ENCODE measurements at places on chromosomes 16 and 17.
A peak's percentile ranks its signal among the peaks of the same experiment; 100 is the strongest.

- DNase-seq: no peak
Measured at GRCh38 chr17:65054602-65055001, 1.9 kb downstream of the GNA13 start.

DNA sequence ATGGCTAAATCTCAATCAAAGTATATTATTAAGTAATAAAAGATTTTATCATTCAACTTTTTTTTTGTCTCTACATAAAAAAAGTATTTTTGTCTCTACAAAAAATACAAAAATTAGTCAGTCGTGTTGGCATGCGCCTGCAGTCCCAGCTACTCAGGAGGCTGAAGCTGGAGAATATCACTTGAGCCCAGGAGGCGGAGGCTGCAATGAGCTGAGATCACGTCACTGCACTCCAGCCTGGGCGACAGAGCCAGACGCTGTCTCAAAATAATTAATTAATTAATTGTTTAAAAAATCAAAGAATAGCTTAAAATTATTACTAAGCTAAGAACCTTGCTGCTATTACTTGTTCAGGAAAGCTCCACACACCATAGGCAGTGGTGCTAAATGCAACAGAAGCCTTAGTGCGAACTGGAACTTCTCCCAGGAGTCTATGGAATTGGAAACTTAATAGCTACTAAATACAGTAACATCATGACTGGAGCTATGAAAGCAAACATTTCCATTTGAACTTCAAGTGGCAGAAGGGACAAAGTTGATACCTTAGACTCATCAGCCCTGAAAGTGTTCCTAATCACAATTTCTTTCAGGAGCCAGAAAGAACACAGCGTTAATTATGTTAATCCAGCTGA is 22.6 kb downstream of the ADCY9 start:
- no peak for DNase-seq

DNA sequence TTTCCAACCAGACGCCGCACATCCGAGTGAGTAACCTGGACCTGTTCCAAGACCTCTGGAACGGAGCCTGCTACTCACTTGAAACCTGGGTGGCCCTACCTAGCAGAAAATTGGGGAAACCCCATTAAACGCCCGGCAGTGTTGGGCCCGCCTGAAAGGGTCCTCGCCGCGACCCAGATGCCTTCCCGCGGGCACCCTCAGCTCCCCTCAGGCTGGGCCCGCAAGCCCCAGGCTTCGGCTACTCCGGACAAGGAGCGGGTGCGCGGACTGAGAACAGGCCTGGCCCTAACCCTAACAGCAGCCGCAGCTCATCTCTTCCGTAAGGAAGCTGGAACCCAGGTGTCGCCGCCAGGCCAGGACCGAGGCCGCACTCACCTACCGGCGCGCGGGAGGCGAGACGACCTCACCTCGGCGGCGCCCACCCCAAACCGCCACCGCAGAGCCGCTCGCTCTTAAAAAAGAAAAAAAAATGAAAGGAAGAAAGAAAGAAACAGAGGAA is 344 bp downstream of the PSME3IP1 start:
- DNase-seq: no peak

DNA sequence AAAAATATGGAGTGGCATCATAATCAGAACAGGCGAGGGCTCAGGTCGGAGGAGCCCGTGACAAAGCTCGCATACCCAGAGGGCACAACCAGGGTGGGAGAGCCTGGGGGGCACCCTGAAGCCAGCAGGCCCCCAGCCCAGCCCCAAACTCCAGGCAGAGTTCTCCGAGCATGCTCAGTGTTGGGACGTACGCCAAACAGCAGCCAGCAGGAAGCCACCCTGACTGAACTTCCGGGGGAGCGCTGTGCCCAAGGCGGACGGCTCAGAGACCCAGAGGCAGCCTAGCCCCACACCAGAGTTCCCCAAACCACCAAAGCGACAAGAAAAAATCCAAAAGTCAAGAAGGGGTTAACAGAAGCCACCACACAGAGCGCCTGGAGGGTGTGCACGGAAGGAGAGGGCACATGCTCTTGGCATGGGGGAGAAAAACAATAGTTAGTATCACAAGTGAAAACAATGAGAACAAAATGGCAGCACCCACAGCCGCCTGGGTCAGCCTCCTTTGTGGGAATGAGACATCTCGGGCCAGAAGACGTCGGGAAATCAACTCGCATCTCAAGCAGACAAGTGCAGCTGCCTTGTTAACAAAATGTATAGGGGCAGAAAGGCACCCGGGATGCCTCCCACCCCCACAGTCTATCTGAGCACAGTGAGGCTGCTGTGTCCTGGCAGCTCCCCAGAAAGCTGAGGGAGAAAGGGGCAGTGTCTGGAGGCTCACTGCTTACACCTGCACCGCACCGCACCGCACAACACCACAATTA is 11.9 kb downstream of the EXOC7 start:
- no peak for DNase-seq

DNA sequence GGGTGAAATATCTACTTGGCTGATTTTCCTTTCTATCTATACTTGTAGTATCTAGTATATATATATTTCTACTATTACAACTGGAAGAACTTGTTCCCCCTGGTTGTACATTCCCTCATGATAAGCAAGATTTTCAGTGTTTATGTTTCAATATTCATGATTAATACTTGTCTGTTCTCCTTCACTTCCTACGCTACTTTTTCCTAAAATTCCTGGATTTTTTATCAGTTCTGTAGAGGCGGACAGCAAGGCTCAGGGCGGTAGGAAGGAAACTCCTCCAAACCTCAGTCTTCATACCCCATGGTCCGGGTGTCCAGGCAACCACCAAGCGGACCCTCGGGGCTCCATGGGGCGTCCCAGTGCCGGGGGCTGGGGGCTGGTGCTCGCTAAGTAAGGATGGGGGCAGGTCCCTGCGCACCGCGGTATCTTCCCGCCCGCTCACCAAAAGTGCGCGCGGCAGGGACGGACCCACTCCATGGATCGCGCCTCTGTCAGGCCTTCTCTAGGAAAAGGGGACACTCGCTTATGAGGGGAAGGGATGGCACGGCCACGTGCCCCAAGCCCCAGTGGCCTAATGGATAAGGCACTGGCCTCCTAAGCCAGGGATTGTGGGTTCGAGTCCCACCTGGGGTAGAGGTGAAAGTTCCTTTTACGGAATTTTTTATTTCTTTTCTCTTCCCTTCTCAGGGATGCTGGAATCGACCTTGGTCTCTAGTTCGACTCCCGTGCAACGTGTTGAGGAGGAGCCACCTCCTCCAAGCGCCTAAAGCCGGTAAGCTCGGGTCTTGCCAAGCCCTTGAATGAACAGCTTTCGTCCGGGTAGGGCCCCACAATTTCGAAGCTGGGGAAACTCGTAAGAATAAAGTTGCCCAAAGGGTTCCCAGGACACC is 13.2 kb downstream of the ATP5PD start:
- DNase-seq: peak; percentile 69

DNA sequence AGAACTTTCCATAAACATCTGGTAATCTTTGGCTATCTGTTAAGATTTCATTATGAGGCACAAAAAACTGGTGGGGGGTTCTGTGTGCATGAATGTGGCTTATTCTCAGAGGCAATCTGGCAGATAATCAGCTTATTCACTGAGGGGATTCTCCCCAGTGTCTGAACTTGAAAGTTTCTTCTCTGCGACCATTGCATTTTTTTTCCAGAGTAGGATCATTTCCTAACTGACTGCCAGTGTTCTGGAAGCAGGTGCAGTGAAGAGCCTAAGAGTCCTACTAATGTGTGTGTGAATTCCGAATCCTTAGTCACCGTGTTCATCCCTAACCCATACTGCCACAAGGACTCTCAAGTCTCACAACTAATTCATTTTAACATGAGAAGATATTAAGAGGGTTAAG is 64.9 kb upstream of the LRRC37A3 start:
- no peak for DNase-seq

DNA sequence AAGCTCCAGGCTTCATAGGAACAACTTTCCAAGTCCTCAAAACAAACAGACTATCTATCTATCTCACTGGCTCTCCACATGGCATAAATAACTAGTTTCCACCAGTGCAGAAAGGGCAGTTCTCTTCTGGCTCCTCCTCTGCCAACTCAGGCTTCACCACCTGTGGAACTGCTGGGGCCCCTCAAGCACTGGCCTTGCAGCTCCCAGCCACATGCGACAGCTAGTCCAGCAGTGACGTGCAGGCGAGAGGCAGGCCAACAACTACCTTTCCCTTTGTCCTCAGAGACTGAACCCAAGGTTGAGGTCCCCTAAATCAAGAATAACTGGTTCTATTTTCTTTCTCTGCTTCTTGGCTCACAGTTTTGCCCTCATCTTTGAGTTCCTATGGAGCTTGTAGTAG is 137.6 kb downstream of the AATF start:
- DNase-seq: no peak

GRCh38 chr16:50040710-50041109 is 15.7 kb downstream of the CNEP1R1 start:
- no peak for DNase-seq

DNA sequence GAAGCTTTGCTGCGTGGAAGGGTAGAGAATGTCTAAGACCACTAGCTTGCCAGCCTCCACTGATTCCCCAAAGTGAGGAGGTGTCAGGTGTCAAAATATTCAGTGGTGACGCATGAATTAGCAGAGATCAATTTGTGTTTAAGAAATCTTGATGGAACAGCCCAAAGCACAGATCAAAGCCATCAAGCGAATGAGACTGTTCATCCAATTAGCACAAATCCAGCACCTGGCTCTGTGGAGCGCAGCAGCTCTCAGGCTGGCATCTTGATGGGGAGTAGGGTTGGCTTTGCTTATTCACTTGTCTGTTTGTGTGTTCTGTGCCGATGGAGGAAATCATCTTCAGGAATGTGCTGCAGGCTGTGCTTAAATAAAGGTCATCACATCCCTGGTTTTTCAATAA is 456.8 kb upstream of the CCL2 start:
- DNase-seq: no peak

DNA sequence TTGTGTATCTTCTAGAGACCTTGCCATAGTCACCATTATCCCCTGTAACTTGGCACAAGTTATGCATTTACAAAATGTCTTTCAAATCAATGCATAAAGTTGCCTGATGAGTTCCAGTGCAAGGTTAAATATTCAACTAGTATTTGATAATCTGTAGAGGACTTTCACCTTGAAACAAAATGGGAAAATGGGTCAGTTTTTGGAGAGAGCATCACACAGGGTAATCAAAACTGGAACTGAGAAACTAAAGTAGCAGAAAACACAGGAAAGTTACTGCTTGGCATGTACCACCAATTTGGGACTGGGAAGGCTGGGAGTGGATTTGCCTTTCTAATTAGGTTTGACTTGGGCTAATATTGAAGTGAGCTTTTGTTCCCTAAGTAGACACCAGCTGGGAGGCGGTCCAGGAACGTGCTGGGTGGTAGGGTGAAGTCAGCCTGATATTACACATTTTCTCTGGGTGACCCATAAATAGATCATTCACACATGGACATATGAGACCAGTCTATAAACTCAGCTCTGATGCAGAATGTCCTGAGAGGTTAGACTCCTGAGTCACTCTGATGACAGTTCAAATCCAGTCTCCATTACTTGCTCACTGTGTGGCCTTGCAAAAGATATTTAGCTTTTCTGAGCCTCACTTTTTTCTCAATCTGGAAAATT is 152.3 kb downstream of the PCTP start:
- no peak for DNase-seq

DNA sequence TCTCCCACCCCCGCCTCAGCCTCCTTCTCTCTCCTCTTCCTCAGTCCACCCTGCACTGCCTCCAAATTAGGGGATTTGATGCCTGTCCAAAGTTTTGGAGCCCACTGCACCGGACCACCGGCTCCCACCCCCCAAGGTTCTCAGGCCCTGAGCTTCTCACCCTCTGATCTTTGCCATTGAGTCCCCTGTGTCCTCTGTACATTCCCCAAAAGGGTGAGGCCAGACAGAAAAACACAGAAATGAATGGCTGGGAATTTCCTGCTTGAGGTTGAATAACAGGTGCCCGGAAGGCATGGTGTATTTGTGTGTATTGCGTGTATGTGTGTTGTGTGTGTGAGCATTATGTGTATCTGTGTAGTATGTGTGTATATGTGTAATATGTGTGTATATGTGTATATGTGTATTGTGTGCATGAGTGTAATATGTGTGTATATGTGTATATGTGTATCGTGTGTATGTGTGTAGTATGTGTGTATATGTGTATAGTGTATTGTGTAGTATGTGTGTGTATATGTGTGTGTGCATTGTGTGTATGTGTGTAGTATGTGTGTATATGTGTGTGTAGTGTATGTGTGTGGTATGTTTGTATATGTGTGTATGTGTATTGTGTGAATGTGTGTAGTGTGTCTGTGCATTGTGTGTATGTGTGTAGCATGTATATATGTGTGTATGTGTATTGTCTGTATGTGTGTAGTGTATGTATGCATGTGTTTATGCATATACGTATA is 16.0 kb upstream of the CCL17 start:
- DNase-seq: no peak

GRCh38 chr17:61310590-61310989 is 89.1 kb upstream of the TBX2 start:
- DNase-seq: no peak

GRCh38 chr17:55285340-55286301 is 20.9 kb downstream of the HLF start:
- DNase-seq: no peak

- DNase-seq: no peak
Measured at GRCh38 chr16:87608400-87608985, 6.2 kb downstream of the JPH3 start.

- no peak for DNase-seq
Measured at GRCh38 chr16:89051521-89052166, 42.0 kb upstream of the ACSF3 start.

DNA sequence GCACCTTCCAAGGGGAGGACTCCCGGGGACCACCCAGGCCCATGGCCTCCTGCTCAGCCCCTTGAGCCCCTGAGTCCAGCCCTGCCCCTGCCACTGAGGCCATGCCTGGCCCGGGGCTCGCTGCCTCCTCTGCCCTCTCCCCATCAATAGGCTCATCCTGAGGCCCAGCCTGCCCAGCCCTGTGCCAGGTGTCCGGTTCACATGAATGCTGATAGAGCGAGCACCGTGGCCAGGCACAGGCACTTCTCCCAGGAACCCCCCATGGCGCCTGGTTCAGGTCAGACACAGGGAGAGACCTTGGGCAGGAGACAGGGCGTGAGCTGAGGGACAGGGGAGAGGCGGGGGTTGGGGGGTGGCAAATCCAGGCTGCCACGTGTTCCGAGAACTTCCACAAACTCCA is 2.8 kb upstream of the PVALEF start:
- no peak for DNase-seq

DNA sequence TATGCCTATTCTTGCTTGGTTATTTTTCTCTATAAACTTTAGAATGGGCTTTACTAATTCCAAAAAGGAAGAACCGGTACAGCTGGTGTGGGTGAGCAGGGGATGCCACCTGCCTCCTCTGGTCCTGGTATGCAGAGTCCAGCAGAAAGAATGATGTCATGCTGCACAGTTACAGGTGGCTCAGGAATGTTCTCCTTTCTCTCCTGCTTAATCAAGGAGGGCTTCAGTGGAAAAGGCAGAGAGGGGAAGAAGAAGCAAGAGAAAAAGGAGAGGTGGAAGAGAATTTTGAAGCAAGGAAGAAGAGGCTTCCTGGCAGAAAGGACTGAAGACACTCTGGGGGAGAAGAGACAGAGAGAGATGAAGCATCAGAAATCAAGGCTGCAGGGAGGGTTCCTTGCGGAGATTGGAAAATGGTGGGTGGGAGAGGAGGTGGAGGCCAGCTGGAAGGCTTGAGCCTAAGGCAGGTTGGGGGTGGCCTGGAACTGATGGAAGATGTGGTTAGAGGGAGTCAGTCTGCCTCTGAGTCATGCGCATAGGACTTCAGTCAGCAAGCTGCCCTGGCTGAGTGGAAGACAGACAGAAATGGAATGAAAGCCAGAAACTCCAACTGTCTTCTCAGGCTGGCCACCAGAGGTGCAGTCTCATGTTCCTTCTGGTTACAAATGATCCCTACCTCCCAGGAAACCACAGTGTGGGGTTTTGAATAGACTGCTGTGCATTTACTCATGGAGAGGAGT is 64.6 kb upstream of the CRHR1 start:
- no peak for DNase-seq

GRCh38 chr16:84226026-84226425 is 13.8 kb downstream of the KCNG4 start:
- no peak for DNase-seq

All from stimulated activated CD4-positive, alpha-beta T cell treated with anti-CD3 and anti-CD28 coated beads, Interleukin-15, amount 100 ng/mL, for 1 hour (primary cell).